ENCODE measurements at places on chromosomes 2 and 18.

DNA sequence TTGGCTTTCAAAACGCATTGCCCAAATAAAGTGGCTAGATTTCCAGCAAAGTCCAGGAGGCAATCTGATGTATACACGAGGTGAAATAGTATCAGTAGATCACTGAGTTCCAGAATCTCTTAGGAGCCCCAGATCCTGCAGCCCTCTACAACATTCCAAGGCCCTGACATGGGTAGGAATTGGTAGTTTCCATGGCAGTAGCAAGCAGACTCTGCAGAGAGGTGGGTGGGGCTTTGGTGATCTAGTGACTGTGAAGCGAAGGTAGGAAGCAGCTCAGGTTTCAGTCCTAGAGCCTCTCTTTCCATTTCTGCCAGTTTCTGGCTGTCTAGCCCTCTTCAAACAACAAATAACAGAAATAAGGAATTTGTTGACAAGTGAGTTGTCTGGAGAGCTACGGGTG, 13.8 kb upstream of the SGPP2 start:
- no peak for DNase-seq

- DNase-seq: no peak
These were observed 6.2 kb downstream of the ZAP70 start for GRCh38 chr2:97719362-97720155.

GRCh38 chr2:60416221-60417008, 137.0 kb downstream of the BCL11A start:
- no peak for DNase-seq

GRCh38 chr2:240933048-240933965, 27.2 kb downstream of the CROCC2 start:
- DNase-seq: no peak

DNA sequence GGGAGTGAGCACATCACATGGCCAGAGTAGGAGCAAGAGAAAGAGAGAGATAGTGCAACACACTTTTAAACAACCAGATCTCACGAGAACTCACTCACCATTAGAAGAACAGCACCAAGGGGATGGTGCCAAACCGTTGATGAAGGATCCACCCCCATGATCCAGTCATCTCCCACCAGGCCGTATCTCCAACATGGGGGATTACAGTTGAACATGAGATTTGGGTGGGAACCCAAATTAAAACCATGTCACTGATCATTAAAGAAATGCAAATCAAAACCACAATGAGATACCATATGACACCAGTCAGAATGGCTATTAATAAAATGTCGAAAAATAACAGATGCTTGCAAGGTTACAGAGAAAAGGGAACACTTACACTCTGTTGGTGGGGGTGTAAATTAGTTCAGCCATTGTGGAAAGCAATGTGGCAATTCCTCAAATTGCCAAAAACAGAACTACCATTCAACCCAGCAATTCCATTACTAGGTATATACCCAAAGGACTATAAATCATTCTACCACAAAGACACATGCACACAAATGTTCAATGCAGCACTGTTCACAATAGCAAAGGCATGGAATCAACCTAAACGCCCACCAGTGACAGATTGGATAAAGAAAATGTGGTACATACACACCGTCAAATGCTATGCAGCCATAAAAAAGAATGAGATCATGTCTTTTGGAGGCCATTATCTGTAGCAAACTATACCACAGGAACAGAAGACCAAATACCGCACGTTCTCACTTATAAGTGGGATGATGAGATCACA, 137.1 kb downstream of the COL6A3 start:
- DNase-seq: no peak

- DNase-seq: peak; percentile 92
These were observed 540 bp upstream of the RAB10 start for GRCh38 chr2:26033270-26033817.

- DNase-seq: no peak
These were observed 36.0 kb downstream of the CHN1 start for GRCh38 chr2:174969091-174969734.

- DNase-seq: no peak
These were observed 38.5 kb downstream of the THAP4 start for GRCh38 chr2:241598487-241598886.

DNA sequence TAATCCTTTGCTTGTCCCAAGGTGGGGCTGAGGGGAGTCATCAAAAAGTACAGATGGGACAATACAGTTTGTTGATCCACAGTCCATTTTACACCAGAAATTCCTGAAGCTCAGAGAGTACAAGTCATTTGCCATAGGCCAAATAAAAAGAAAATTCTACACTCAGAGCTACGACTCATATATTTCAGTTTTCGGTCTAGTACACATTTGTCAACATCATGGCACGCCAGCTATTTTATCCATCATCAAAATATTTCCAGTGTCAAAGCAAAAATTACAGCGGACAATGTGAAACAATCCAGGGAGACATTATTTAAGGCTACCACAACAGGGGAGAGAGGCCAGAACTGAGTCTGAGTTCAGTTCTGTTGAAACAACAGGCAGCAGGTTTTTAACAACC, 587.5 kb upstream of the DSEL start:
- DNase-seq: no peak

Measured in NCI-H2107 (cell line).